ENCODE measurements at places on chromosomes 1 and 21.

- no peak for DNase-seq
Measured at GRCh38 chr1:169694304-169695075, 16.9 kb downstream of the SELL start.

DNA sequence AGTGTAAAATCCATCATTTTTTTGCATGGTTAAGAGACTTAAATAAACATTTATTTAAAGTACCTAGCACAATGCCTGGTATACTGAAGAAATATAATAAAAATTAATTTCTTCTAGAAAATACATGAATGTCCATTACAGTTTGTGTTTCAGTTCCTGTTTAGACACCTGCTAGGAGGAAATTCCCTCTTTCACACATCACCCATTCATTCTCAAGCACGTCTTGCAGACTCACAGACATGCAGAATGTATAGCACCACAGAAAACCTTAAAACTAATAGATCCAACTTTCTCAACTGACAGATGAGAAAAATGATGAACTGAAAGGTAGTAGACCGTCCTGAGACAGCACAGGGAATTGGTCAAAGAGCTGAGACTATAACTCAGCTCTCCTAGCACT is 172.2 kb upstream of the C8B start:
- no peak for DNase-seq

DNA sequence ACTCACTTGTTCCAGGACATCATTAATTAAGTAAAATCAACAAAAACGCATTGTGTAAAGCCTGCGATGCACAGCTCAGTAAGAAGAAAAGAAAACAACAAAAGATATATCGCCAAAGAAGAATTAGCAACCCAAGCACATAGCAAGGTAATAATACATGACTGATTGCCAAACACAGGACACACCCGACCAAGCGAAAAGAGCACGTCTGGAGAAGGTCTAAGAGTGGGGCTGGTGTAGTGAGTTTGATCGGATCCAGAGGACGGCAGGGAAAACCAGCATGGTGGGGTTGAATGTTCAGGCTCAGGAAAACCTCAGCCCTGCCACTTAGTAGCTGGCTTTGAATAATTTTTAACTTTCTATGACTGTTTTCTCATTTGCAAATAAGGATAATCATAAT is 69.8 kb downstream of the JAK1 start:
- DNase-seq = no peak

DNA sequence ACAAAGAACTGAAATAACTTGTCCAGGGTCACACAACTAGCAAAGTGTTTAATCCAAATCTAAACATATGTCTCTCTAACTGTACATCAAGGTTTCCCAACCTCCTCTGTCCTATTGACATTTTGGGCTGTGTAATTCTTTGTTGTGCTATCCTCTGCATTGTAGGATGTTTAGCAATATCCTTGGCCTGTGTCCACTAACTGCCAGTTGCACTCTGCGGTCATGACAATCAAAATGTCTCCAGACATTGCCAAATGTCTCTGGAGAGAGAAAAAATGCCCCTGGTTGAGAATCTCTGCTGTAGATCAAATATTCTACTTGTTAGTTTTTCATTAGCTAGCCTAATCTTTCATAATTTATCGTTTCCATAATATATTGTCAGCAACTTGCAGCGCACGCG is 353.4 kb upstream of the NEGR1 start:
- DNase-seq = no peak

DNA sequence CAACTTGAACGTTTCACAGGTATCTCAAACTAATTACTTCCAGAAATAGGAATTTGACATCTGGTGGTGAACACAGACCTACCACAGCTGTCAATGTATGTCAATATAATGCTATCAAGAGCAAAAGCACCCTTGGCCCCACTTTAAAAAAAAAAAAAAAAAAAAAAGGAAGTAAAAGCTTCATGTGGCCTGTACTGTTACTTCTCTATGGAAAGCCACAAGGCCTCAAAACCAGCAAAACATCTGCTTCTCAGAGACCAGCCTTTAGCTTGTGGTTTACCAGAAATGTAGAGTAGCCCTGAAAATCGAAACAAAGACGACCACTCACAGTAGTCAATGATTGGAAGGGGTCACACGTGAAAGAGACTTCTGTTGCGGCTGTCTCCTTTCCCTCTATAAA is 109.6 kb downstream of the SLC45A1 start:
- DNase-seq = no peak

DNA sequence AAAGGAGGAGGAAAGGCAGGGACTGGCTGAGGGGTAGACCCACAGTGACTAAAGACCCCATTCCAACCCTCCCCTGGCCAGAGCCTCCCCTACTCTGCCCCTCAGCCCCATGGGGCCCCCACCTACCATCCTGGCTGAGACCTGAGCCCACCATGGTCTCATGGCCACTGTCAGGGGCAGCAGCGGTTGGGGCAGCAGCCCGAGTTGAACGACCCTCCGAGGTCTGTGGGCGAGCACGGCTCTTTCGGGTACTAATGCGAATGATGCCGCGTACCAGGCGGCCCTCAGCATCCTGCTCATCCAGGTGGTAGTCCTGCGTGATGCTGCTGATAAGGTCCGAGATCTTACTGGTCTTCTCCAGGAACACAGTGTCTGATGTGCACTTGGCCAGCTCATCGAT is 9.1 kb downstream of the KDF1 start:
- no peak for DNase-seq

DNA sequence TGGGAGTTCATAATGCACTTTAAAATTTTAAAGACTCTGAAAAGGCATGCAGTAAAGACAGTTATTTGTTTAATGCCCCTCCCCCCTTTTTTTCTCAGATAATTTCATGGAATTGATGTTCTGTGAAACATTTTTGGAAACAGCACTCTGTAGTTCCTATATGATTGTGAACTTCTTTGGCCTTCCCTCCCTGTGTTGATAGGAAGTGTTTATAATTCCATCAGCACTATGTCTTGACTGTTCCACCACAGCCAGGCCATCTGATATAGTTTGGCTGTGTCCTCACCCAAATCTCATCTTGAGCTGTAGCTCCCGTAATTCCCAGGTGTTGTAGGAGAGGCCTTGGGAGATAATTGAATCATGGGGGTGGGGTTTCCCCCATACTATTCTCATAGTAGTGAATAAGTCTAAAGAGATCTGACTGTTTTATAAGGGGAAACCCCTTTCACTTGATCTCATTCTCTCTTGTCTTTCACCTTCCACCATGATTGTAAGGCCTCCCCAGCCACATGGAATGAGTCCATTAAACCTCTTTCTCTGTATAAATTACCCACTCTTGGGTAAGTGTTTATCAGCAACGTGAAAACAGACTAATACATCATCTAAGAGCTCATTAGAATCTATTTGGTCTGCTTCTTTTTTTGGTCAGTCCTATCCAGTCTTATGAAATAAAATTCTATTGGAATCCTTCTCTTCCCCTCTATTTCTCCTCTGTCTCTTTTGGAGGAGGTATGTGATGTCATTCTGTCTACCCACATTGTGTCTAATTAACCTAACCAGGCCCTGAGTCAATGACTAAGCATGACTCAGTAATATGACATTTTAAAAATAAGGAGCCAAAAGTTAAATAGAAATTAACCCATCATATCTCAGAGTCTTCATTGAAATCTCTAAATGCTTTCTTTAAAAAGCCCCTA is 8.9 kb downstream of the CCDC185 start:
- no peak for DNase-seq

DNA sequence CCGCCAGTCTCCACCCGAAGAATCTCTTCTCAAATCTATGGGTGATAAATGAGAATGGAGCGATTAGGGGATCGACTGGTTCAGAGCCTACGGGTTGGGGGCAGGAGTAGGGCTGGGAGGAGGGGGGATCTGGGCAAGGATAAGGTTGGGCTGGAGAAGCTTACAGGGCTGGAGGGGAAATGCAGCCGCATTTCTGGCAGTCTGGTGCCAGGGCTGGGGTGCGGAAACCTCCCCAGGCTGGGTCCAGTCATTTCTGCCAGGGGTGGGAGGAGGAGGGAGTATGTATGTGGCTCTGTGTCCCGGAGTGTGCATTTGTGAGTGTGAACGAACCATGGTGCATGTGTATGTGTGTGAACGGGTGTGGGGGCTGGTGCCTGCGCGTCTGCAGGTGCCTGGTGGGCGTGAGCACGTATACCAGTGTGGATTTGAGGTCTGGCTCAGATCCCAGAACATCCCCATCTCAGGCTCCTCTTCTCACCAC is 10.2 kb downstream of the C1orf216 start:
- no peak for DNase-seq

DNA sequence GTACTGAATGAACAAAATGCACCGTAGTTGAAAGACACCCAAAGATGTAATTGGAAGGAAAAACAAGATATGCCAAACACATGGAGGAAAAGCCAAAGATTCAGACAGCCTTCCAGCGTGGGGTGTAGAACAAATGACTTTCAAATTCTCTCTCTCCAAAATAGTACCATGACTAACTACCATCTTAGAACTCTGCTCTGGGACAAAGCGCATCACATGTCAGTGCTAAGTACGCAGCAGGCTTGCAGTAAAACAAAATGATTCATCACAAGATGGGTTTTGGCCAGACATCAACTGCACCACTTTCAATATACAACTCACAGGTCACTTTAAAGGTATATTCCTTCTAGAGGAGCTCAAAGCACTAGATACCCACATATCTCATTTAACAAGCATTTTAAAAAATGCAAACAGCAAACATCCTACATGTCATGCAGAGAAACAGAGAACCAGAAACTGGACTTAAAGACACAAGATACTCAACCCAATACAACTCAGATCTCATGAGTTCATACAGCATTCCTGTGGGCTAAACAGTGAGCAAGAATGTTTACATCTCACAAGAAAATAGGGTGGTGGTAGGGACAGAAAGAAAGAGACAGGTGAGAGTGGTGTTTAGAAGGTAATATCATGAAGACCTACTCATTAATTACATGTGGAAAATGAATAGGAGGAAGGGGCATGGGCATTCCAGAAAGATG is 75.7 kb downstream of the BCAR3 start:
- DNase-seq = no peak

- DNase-seq = no peak
Measured at GRCh38 chr21:23822760-23823159, 1784.5 kb downstream of the MRPL39 start.

DNA sequence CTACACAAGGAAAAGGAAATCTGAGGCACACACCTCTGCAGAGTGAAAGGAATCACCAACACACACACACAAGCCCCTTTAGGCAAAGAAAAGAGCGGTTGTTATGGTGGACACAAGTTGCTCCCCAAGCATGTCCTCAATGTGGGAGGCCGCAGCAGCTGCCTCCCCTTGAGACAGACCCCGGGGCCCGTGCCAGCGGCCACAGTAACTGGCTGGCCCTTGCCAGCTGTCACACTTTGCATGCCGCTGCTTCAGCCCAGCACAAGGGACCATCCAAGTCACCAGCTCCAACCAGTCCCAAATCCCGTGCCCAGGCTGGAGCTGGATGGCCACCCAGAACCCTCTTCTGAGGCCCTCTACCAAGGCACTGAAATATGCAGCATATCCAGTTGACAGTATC is 2.9 kb upstream of the OLIG1 start:
- DNase-seq = no peak

GRCh38 chr1:156431769-156432668 is 63.0 kb downstream of the RHBG start:
- no peak for DNase-seq

DNA sequence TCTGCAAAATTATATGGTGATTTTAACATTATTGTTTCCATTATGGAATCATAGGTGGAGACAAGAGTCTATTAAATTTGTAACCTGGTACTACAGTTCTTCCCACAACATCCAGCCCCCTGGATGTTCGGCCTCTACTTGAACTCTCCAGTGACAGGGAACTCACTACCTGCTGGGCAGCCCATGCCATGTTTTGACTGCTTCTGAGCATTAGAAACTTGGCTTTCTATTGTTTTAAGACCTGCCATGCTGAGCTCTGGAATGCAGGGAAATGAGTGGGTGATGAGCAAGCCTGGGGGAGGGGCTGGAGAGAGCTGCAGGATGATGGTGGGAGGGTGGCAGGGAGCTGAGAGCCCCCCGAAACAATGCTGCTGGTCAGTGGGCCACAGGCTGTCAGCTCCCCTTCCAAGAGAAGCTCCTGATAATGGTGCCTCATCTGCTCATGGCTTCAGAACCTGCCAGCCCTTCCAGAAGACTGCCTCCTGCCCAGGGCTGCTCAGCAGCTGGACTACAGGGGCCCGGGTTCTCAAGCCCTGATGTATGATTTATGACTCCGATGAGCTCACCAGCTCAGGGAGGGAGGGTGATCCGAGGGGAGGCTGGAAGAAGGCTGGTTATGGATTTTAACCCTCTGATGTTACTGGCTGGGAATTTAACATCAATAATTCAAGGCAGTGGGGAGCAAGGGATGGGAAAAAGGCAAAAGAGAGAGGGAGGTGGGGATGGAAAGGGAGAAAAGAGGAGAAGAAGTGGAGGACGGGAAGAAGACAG is 205.0 kb downstream of the HIVEP3 start:
- no peak for DNase-seq

GRCh38 chr21:42039911-42040351 is 29.8 kb upstream of the ZBTB21 start:
- DNase-seq = no peak

DNA sequence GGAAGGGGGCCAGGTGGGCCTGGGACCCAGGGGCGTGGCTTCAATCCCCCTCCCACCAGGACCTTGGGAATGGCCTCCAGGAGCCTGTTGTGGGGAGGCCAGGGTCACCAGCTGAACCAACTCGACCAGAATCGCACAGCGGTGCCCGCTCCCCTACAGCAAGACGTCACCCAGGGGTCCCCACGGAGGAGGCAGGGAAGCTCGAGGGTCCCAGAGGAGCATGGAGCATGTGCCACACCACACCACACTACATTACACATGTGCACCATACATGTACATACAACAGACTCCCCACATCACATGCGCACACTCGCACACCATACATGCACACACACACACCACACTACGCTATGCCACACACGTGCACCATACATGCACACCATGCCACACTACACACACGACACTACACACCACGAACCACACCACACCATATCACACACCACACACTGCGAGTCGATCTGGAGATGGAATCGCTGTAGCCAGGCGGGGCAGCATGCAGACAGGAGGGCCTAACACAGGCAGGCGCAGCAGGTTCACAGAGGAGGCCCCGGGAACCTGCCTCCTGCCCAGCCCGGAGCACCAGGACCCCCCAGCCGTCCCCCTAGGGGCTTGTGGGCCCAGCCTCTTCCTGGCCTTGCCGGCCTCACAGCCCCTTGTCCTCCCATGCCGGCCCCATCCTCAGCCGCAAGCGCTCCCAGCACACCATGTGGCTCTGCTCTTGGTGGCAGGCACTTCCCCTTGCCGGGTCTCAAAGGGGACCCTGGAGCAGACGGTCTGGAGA is 596 bp downstream of the ITGB2 start:
- DNase-seq = no peak

- DNase-seq = no peak
Measured at GRCh38 chr1:245153552-245154428, 995 bp upstream of the KIF26B start.
